ENCODE measurements at places on chromosomes 3 and 15. TPM values are rescaled to one million over a fixed set of nuclear protein-coding genes. Genes with fewer than 3 reads are reported as not detected.
A peak's percentile ranks its signal among the peaks of the same experiment; 100 is the strongest.

The KNL1 gene
- total RNA-seq: 19.8 TPM

The SEMA3B gene
- total RNA-seq: 99.9 TPM

The ENTPD3 gene
- not detected for total RNA-seq

DNA sequence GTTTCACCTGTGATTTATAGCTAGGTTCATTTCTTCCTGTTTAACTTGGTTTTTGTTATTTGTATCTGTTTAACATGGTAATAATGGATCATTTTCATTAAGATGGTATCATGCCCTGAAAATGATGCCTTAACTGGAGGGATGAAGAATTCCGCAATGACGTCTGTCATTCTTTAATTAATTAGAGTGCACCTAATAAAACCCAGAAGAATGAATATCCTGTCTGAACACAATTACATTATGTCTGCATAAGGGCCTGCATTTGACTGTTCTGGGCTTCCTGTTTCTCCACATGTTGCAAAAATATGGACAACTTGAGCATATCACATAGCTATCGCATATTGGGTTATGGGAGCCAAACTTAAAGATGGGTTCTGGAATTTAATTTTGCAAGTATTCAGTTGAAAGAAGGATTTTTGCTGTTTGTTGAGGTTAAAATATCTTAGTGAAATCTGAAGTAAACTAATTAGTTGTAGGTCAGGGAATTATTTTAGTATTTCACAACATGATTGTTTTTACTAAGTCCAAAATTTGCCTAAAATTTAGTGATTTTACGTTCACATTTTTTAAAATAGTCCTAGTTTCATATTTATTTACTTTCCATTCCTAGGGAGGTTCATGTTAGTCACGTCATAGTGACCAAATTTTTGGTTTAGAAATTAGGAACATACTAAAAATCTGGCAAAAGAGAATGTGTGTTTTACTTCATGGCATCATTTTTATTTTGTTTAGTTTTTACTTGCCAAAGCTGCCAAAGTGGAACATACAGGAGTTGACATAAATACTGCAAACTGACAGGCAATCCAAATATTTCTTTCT, 321.0 kb upstream of the TGFBR2 start:
- DNase-seq: no peak

DNA sequence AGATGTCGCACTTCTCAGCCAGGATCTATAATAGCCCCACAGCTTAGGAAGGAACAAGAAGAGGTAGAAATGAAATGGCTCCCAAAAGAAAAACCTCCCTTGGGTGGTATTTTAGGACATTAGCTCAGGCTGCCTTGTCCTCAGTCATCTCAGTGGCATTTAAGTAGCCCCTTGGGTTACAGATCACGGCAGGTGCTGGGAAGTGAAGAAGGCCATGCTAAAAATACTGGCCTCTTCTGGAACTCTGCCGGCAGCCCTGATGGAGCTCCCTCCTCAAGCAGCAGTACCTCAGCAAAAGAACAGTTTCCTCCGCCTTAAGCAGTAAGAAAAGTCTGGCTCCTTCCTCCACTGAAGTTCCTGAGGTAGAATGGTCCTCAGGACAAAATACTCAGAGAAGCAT, 7.3 kb upstream of the TPM1 start:
- DNase-seq: no peak

DNA sequence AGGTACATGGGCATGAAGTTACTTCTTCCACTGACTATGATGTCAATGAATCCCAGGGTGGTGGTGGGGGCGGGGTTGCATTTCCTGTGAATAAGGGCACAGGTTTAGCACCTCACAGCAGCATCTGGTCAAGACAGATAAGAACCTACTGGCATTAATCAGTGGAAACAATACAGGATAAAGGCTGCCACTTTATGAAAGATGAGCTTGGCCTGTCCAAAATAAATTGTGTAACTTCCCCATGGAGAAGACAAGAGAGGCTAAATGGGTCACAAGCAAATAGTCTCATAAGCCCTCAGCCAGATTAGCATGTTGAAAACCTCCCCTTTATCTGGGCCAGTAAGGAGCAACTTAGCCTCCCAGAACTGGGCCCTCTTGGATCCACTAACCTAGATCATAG, 27.4 kb upstream of the PLSCR2 start:
- DNase-seq: no peak

- peak; percentile 47 for DNase-seq
Observed at GRCh38 chr15:79943820-79944219, 27.2 kb downstream of the BCL2A1 start.

- no peak for DNase-seq
Observed at GRCh38 chr3:141397996-141398395, 29.7 kb downstream of the ZBTB38 start.
